ENCODE measurements at places on chromosomes 12 and 14.
A peak's percentile ranks its signal among the peaks of the same experiment; 100 is the strongest.

DNA sequence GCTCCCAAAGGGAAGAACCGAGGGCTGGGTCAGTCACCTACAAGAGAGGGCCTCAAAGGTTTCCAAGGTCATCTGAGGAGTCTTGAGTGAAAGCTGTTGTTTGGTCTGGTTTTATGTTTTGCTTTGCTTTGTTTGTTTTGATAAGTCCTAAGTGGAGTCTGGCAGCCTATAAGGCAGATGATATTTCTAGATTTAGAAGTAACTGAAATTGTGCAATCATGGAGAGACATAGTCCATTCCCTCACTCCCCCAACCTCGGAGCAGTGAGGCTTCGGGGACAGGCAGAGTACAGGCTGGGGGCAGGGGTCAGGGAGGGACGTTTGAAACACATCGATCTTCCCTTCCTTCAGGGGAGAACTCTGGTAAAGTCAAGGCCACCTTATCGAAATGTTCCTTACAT is 42.3 kb downstream of the TTC9 start:
- no peak overlapping the region for H3K4me3 ChIP-seq
- no peaks in the 10 kb centered on the region for H3K4me1 ChIP-seq
- no peaks in the 10 kb centered on the region for H3K36me3 ChIP-seq
- H3K27me3 ChIP-seq = no peaks in the 10 kb centered on the region

- peaks cover 11% of the 10 kb centered on the region for H3K4me1 ChIP-seq
- no peak overlapping the region for H3K27ac ChIP-seq
- no peak for DNase-seq
- H3K4me3 ChIP-seq = no peak overlapping the region
- H3K27me3 ChIP-seq = no peaks in the 10 kb centered on the region
Observed at GRCh38 chr12:98399532-98399931, 115.9 kb upstream of the TMPO start.

DNA sequence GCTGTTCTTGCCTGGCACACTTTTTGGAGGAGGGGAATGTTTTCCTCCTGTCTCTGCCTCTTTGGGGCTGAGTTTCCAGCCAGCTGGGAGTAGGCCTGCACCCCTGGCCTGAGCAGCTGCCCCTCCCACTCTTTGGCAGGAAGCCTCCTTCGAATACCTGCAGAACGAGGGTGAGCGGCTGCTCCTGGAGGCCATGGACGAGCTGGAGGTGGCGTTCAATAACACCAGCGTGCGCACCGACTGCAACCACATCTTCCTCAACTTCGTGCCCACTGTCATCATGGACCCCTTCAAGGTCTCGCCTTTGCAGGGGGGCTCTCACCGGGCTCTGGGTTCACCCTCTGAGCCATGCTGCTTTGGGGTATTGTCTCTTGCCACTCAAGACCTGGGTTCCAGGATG is 69.4 kb downstream of the FOXN4 start:
- no peak overlapping the region for H3K4me3 ChIP-seq
- DNase-seq = no peak
- peaks cover 97% of the 10 kb centered on the region for H3K36me3 ChIP-seq
- no peaks in the 10 kb centered on the region for H3K4me1 ChIP-seq
- no peaks in the 10 kb centered on the region for H3K27me3 ChIP-seq
- H3K27ac ChIP-seq = no peak overlapping the region

DNA sequence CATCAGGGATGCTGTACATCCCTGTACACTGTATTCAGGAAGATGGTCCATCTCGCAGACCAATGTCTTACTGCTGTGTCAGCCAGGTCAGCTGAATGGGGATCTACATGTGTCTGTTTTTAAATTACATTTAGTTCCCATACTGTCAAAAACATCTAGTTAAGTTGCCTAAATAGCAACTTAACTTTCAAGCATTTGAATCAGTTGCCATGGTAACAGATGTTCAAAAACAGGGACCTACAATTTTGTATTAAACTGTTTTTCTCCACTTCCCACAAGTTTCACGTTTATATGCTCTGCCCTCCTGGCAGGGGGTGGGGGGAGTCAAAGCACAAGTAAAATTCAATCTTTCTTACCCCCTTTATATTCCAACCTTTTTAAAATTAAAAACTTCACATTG is 38.3 kb downstream of the C12orf42 start:
- no peak overlapping the region for H3K27ac ChIP-seq
- H3K4me3 ChIP-seq = no peak overlapping the region
- H3K4me1 ChIP-seq = no peaks in the 10 kb centered on the region
- DNase-seq = no peak
- H3K36me3 ChIP-seq = no peaks in the 10 kb centered on the region

DNA sequence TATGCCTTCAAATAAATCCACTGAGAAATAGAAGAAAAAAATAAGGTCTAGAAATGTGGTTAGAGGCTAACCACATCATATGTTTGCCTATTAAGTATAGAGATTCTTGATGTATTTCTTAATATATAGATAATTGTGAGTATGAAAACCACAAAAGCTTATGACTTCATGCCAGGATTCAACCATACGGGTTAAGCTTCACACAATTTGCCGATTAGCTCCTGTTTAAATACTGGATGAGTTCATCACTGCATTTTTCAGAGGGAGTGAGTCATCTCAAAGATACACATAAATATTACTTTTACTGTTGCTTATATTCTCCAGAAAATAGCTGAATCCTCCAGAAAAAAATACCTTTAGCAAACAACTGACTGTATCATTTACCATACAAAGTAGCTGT is 79.6 kb downstream of the RPL10L start:
- no peak for DNase-seq
- H3K4me1 ChIP-seq = no peaks in the 10 kb centered on the region
- no peaks in the 10 kb centered on the region for H3K36me3 ChIP-seq
- H3K27me3 ChIP-seq = no peaks in the 10 kb centered on the region

DNA sequence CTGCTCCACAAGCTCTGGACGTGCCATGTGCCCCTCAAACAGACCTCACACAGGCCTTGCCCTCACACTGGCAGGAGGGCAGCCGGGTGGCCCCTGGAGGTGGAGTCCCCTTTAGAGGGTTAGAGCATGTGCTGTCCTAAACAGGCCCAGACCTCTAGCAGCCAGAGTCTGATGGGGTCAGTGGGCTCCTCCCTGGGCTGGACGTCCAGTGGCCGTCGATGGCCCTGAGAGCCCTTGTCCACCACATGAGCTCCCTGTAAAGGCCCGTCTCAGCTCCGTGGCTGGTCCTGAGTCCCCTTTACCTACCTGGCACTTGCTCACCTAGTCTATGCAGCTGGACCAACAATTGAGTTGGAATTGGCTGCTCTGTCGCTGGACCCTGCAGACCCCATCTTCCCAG is 3.8 kb downstream of the TMEM179 start:
- H3K27me3 ChIP-seq = peaks cover 97% of the 10 kb centered on the region
- no peak overlapping the region for H3K4me3 ChIP-seq
- H3K4me1 ChIP-seq = peaks cover 14% of the 10 kb centered on the region
- no peak for DNase-seq

- no peaks in the 10 kb centered on the region for H3K4me1 ChIP-seq
- H3K36me3 ChIP-seq = no peaks in the 10 kb centered on the region
- H3K27me3 ChIP-seq = no peaks in the 10 kb centered on the region
- H3K4me3 ChIP-seq = no peak overlapping the region
- H3K27ac ChIP-seq = no peak overlapping the region
- DNase-seq = no peak
Observed at GRCh38 chr12:95978774-95979173, 17.4 kb downstream of the HAL start.

DNA sequence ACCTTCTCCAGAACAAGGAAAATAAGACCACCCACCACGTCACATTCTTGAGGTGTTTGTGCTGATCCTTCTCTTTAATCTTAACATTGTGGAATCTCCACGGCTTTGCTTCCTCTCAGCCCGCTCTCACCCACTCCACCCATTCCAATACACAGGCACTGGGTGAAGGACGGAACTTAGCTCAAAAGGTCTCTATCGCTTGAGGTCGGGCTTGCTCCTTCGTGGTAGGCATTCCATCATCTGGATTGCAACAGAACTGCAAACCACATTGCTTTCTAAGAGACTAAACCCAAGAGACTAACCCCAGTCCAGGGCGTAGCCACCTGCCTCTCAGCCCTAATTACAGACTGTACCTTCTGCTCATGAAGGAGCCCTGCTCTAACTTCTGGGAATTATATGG is 24.0 kb upstream of the MDM2 start:
- no peaks in the 10 kb centered on the region for H3K36me3 ChIP-seq
- no peak for DNase-seq
- H3K27me3 ChIP-seq = no peaks in the 10 kb centered on the region
- H3K4me1 ChIP-seq = peaks cover 14% of the 10 kb centered on the region
- H3K27ac ChIP-seq = no peak overlapping the region

- H3K36me3 ChIP-seq = no peaks in the 10 kb centered on the region
- H3K27me3 ChIP-seq = peaks cover 22% of the 10 kb centered on the region
- no peaks in the 10 kb centered on the region for H3K4me1 ChIP-seq
- DNase-seq = no peak
Observed at GRCh38 chr14:76394569-76394968, 18.6 kb downstream of the ESRRB start.

- H3K27ac ChIP-seq = peak overlapping the region; percentile 66
- peaks cover 45% of the 10 kb centered on the region for H3K4me1 ChIP-seq
- H3K27me3 ChIP-seq = peaks cover 36% of the 10 kb centered on the region
- no peak overlapping the region for H3K4me3 ChIP-seq
Observed at GRCh38 chr14:54175298-54175942, 218.8 kb upstream of the BMP4 start.

GRCh38 chr12:28223025-28223554 is 32.8 kb downstream of the CCDC91 start:
- no peak overlapping the region for H3K27ac ChIP-seq
- H3K27me3 ChIP-seq = no peaks in the 10 kb centered on the region
- H3K4me3 ChIP-seq = no peak overlapping the region
- H3K36me3 ChIP-seq = no peaks in the 10 kb centered on the region
- no peak for DNase-seq

DNA sequence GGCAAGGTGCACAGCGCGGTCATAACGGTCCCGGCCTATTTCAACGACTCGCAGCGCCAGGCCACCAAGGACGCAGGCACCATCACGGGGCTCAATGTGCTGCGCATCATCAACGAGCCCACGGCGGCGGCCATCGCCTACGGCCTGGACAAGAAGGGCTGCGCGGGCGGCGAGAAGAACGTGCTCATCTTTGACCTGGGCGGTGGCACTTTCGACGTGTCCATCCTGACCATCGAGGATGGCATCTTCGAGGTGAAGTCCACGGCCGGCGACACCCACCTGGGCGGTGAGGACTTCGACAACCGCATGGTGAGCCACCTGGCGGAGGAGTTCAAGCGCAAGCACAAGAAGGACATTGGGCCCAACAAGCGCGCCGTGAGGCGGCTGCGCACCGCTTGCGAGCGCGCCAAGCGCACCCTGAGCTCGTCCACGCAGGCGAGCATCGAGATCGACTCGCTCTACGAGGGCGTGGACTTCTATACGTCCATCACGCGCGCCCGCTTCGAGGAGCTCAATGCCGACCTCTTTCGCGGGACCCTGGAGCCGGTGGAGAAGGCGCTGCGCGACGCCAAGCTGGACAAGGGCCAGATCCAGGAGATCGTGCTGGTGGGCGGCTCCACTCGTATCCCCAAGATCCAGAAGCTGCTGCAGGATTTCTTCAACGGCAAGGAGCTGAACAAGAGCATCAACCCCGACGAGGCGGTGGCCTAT is 875 bp downstream of the HSPA2 start:
- no peak overlapping the region for H3K27ac ChIP-seq
- peak overlapping the region; percentile 80 for H3K4me3 ChIP-seq
- peaks cover 9% of the 10 kb centered on the region for H3K27me3 ChIP-seq
- H3K36me3 ChIP-seq = no peaks in the 10 kb centered on the region

GRCh38 chr12:19464192-19464580 is 24.9 kb downstream of the AEBP2 start:
- H3K4me3 ChIP-seq = no peak overlapping the region
- peaks cover 21% of the 10 kb centered on the region for H3K36me3 ChIP-seq
- peaks cover 16% of the 10 kb centered on the region for H3K4me1 ChIP-seq
- DNase-seq = no peak
- no peak overlapping the region for H3K27ac ChIP-seq

GRCh38 chr12:130111965-130112496 is 50.2 kb upstream of the FZD10 start:
- peaks cover 52% of the 10 kb centered on the region for H3K27me3 ChIP-seq
- no peaks in the 10 kb centered on the region for H3K36me3 ChIP-seq
- H3K4me3 ChIP-seq = no peak overlapping the region
- no peak overlapping the region for H3K27ac ChIP-seq

GRCh38 chr14:48725051-48725734 is 861.0 kb downstream of the RPS29 start:
- no peaks in the 10 kb centered on the region for H3K36me3 ChIP-seq
- H3K27me3 ChIP-seq = no peaks in the 10 kb centered on the region
- no peak overlapping the region for H3K27ac ChIP-seq

GRCh38 chr12:132775502-132776229 is 14.0 kb upstream of the ANKLE2 start:
- H3K4me3 ChIP-seq = no peak overlapping the region
- H3K36me3 ChIP-seq = peaks cover 93% of the 10 kb centered on the region
- no peak for DNase-seq

GRCh38 chr14:46717211-46717610 is 65.6 kb upstream of the RPL10L start:
- no peak overlapping the region for H3K27ac ChIP-seq
- no peaks in the 10 kb centered on the region for H3K27me3 ChIP-seq
- no peaks in the 10 kb centered on the region for H3K36me3 ChIP-seq
- H3K4me1 ChIP-seq = no peaks in the 10 kb centered on the region
- no peak overlapping the region for H3K4me3 ChIP-seq
- DNase-seq = no peak

GRCh38 chr12:91763654-91764370 is 381.8 kb downstream of the BTG1 start:
- H3K36me3 ChIP-seq = no peaks in the 10 kb centered on the region
- no peak overlapping the region for H3K27ac ChIP-seq
- H3K4me3 ChIP-seq = no peak overlapping the region
- peaks cover 5% of the 10 kb centered on the region for H3K4me1 ChIP-seq
- DNase-seq = no peak
- H3K27me3 ChIP-seq = no peaks in the 10 kb centered on the region

GRCh38 chr14:48398675-48399282 is 723.4 kb upstream of the MDGA2 start:
- H3K27ac ChIP-seq = no peak overlapping the region
- H3K4me3 ChIP-seq = no peak overlapping the region
- H3K36me3 ChIP-seq = no peaks in the 10 kb centered on the region

- no peak for DNase-seq
- no peaks in the 10 kb centered on the region for H3K4me1 ChIP-seq
- no peaks in the 10 kb centered on the region for H3K27me3 ChIP-seq
Observed at GRCh38 chr12:59365133-59365532, 230.7 kb upstream of the SLC16A7 start.

- H3K27ac ChIP-seq = no peak overlapping the region
- DNase-seq = no peak
- peaks cover 8% of the 10 kb centered on the region for H3K36me3 ChIP-seq
- no peaks in the 10 kb centered on the region for H3K27me3 ChIP-seq
Observed at GRCh38 chr14:56351861-56352260, 227.7 kb upstream of the TMEM260 start.

- H3K27me3 ChIP-seq = peaks cover 8% of the 10 kb centered on the region
- H3K27ac ChIP-seq = peak overlapping the region; percentile 52
- H3K4me1 ChIP-seq = peaks cover 9% of the 10 kb centered on the region
- no peak overlapping the region for H3K4me3 ChIP-seq
- peak; percentile 72 for DNase-seq
- no peaks in the 10 kb centered on the region for H3K36me3 ChIP-seq
Observed at GRCh38 chr12:27861428-27862167, 81.6 kb upstream of the MANSC4 start.

GRCh38 chr14:83042858-83043257 is 1509.2 kb upstream of the SEL1L start:
- no peak overlapping the region for H3K4me3 ChIP-seq
- no peak for DNase-seq
- no peaks in the 10 kb centered on the region for H3K4me1 ChIP-seq
- no peak overlapping the region for H3K27ac ChIP-seq
- no peaks in the 10 kb centered on the region for H3K36me3 ChIP-seq

- H3K27me3 ChIP-seq = peaks cover 68% of the 10 kb centered on the region
- no peak for DNase-seq
- no peak overlapping the region for H3K27ac ChIP-seq
- H3K4me3 ChIP-seq = no peak overlapping the region
- peaks cover 5% of the 10 kb centered on the region for H3K4me1 ChIP-seq
- no peaks in the 10 kb centered on the region for H3K36me3 ChIP-seq
Observed at GRCh38 chr14:69980457-69981425, 101.5 kb downstream of the SMOC1 start.
